ENCODE measurements at places on chromosomes 5 and 9.

DNA sequence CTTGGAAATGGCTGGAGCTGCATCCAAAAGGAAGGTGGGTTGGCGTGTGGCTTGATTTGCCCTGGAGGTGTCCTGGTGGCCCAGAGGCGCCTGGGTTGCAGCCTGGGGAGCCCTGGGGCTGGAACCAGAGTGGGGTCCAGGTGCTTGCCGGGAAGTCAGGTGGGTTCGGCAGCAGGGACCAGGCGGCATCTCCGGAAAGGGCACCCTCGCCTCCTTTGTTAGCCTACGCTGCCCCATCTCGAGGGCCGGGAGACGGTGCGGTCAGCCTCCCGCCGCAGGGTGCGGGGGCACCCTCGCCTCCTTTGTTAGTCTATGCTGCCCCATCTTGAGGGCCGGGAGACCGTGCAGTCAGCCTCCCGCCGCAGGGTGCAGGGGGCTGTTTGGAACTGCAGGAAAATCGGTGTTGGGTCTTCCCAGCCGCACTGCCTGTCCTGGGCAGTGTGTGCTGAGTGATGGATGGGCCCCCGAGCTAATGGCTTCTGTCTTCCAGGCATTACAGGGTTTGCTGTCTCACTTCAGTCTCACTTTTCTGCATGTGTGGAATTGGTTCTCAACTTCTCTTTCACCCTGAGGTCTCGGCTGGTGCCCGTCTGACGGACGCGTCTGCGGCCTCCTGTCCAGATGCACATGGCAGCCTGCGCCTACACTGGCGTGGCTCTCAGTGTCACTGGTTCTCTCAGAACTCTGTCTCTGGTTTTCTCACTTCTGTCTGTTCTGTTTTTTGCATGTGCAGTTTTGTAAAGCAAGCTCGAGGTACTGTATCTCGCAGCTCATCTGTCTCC, 139.0 kb downstream of the CACNA1B start:
- no peak for DNase-seq

- DNase-seq = no peak
These were observed 143.6 kb downstream of the BOD1 start for GRCh38 chr5:173472784-173473278.

GRCh38 chr9:120156376-120156775, 423.6 kb downstream of the CDK5RAP2 start:
- DNase-seq = no peak

DNA sequence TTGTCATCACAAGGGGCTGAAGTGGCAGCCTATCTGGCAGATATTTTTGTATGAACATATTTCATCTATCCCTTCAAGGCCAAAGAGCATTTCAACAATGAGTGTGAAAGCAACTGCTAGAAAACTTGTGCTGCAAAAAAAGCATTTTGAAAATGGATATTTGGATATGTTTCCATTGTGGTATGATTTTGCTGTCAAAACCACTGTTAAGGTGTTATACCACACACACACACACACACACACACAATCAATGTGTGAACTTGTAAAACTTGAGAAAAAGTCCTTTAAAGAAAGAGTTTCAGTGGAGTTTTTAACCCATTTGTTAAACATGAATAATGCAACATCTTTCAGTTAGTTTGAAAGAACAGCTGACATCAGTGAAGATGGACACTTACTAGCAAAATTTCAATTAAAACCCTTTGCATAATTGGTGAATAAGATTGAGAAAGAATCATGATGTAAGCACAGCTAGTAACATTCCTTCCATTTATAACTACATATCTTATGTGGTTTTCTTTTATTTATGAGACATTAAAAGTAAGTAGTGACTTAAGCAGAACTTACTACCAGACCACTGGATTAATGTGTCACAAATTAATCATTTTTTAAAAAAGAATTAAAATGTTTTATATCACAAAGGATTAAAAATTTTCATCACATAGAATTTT, 182.6 kb upstream of the GNA14 start:
- no peak for DNase-seq

GRCh38 chr5:10563110-10563944, 543 bp upstream of the ANKRD33B start:
- no peak for DNase-seq

DNA sequence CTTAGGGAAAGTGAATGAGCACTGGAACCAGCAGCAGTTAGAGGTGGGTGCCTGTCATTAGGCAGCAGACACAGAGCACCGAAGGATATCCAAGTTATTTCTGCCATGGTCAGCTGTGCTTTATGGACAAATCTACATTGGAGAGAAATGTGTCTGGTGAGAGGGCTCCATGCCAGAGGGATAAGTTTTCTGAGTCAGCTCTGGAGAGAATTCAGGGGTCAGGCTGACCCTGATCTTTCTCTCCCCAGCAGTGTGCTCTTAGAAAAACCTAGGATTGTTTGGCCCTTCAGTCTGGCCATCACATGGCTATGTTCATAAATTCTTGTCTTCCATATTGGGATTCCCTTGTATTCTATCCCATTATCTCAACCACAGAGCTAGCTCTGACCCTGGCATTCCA, 8.9 kb upstream of the IL17B start:
- no peak for DNase-seq

DNA sequence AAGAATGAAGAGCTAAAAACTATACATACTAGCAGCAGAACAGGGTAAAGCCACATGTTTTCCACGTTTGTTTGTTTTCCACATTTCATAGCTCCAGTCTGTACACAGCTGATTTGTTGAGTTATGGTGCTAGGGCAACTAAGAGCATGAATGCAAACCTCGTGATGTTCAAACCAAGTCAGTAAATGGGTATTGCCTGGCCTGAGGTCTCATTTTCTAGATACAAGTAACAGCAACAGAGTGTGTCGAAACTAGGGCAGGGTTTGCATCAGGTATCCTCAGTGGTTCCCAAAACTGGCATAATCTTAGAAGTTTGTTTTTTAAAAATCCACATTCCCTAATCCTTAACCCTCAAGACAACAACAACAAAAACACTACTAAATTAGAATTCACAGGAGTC, 89.3 kb downstream of the CEMIP2 start:
- no peak for DNase-seq

- DNase-seq = no peak
These were observed 277.4 kb downstream of the AOPEP start for GRCh38 chr9:95003689-95004410.

GRCh38 chr5:147017621-147018020, 139.1 kb upstream of the PPP2R2B start:
- no peak for DNase-seq

DNA sequence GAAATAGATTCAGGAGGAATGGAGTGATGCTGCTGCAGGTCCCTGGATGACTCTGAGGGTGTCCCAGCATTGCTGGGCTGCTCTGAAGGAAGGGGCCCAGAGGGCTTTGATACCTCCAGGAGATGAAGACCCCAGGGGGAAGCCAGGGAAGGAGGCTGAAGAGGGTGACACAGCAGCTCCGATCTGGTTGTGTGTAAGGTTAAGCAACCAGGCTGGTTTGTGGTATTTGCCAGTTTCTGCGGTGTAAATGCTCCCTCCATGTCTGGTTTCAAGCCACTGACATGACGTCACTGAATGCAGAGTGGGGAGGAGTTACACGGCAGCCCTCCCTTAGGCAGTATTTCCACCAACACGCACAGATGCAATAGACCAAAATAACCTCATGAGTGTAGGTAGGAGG, 40.0 kb upstream of the ORM1 start:
- no peak for DNase-seq

DNA sequence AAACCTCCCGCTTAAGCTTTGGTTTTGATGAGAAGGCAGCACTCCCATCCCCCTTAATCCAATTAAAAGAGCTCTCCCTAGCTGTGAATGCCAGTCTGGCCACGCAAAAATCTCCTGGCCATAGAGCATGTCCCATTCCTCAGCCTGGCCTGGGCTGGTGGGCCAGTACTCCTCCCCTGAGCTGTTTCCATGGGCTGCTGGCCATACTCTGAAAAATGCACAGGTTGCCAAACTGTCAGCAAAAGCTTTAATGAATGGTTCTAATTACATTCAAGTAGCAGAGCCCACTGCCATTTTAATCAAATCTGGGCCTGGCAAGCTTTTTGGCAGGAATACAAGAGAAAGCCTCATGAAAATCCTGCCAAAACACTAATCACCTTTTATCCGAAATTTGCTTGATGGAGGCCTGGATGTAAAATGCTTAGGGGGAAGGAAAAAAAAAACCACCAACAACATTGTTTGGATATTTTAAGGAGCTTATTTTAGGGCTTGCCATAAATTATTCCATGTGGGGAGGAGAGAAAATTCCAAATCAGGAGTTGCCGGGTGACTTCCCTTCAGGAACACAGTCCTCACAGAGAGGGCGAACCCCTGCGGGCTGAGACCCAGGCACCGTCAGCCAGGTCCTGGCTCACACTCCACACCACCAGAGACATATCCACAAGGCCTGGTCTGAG, 243.3 kb downstream of the SEC61B start:
- DNase-seq = no peak

GRCh38 chr5:127785098-127785927, 82.1 kb downstream of the CCDC192 start:
- DNase-seq = peak; percentile 74

DNA sequence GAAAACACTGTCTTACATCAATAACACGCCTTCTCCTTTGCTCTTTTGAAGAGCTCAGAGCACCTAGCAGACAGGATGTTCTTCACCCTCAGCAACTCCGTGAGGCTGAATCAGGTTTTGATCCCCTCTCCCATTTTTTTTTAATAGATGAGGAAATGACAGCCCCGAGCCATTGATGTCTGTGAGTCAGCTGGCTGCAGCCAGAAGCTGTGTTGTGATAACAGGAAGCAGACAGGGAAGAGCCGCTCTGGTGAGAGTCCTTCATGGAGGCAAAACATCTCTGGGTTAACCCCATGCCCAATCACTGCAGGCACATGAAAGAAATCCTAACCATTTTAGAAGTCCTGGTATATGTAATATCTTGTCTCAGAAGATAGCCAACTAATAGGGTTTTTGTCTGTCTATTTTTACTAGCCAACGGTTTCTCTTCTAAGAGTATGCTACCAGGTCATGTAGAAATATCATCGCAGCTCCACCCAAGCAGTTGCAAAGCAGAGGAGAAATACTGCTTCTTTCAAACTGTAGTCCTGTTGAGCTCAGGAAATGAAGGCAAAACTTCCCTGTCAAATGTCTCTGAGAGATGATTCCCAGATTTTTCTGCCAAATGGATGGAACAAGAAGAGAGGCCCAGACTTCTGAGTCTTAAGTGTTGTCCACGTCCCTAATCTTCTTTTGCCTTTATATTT, 568.9 kb downstream of the CCDC171 start:
- DNase-seq = no peak

DNA sequence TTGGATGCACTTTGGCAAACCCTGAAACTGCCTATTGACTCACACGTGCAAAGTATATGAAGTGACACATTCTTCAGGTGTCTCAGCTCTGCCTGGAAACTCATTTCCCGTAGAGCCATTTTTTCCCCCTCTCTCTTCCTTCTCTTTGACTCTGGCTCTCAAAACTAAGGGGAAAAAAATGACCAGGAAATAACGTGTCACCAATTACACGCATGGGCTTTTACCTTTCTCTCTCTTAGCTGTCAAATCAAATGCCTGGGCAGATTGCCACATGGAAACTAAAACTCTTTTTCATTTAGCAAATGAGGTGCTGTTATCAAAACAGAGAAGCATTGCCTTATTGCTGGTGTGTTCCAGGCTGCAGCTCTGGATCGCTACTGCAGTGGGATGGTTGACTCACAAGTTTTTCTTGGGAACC, 18.3 kb upstream of the IFNK start:
- no peak for DNase-seq

GRCh38 chr9:70784456-70784855, 337.0 kb downstream of the TRPM3 start:
- DNase-seq = no peak

DNA sequence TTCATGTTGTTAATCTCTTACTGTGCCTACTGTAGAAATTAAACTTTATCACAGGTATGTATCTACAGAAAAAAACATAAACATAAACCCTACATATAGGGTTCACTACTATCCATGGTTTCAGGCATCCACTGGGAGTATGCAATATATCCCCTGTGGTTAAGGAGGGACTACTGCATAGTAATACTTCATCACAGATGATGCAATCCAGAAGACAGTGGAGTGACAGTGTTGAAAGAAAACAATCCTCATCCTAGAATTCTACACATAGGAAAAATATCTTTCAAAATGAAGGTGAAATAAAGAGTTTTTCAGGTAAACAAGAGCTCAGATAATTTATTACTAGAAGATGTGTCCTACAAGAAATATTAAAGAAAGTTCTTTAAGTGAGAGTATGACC, 105.9 kb downstream of the HOMER1 start:
- DNase-seq = no peak

DNA sequence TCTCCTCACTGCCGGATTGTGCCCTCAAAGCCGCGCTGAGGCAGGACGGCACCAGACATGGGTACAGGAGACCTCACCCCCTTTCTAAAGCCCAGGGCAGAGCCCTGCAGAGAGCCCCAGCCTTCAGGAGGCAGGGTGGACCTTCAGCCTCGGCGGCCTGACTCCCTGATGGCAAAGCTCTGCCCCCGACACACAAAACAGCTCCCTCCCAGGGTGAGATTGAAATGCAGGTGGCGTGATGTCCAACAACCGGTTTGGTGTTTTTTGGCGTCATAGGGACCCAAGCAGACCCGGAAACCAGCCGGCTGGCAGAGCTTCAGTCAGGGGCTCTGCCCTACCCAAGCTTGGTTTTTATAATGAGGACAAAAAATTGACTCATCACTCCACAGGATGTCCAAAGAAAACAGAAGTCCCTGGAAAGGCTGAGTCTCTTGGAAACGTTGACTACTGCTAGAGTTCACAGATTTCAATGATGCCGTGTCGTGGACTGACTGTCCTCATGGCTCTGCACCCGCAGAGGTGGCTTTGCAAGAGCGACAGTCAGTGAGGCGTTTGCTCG, 275.2 kb upstream of the IRX1 start:
- no peak for DNase-seq

DNA sequence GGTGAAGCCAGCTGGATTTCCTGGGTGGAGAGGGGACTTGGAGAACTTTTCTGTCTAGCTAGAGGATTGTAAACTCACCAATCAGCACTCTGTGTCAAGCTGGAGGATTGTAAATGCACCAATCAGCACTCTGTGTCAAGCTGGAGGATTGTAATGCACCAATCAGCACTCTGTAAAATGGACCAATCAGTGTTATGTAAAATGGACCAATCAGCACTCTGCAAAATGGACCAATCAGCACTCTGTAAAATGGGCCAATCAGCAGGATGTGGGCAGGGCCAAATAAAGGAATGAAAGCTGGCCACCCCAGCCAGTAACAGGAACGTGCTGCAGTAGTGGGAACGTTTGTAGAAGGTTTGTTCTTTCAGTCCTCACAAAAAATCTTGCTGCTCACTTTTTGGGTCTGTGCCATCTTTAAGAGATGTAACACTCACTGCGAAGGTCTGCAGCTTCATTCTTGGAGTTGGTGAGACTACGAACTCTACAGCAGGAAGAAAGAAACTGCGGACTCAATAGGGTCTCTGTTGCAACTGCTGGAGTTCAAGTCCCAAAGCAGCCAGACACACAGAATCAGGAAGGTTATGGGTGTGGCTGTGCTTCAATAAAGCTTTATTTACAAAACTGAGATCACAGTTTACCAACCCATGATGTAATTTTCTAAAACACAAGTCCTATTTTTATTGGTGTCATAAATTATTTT, 145.7 kb upstream of the ERCC6L2 start:
- no peak for DNase-seq

GRCh38 chr5:144844086-144844485, 673.4 kb downstream of the KCTD16 start:
- no peak for DNase-seq
